Left lobe of liver (tissue), 2 donors: ENCODE measurements at places on chromosomes 5 and 9. TPM values are rescaled to one million over a fixed set of nuclear protein-coding genes. Genes with fewer than 3 reads are reported as not detected.

GRCh38 chr5:82417776-82418607 is 139.8 kb upstream of the RPS23 start:
- no peak for DNase-seq

GRCh38 chr5:54611290-54611951 is 93.9 kb downstream of the SNX18 start:
- DNase-seq: no peak

The SURF1 gene
- 59.9 TPM for total RNA-seq

DNA sequence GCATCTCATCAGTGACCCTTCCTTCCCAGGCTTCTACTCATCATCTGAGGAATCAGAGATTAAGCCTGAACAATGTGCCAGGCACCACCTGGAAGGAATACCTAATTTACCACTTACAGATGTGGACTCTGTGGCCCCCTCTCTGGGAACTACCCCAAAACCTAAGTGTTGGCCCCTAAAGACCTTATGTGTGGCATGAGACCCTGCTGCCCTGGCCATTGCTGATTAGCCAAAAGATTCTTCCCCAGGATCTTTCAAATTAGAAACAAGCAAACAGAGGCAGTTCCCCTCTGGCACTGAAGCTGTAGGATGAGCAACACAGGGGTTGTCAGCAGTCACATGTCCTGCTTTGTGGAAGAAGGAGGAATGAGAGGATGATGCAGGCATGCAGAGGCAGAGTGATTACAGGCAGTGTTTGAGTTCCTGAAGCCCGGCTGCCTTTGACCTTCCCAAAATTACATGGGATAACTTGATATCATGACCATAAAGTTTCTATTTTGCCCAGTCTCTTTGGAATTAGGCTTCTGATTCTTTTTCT is 10.6 kb downstream of the SPINK4 start:
- DNase-seq: no peak

- DNase-seq: no peak
These were observed 27.1 kb downstream of the LHX6 start for GRCh38 chr9:122201641-122202040.

The ABLIM3 gene
- 87.7 TPM for total RNA-seq

DNA sequence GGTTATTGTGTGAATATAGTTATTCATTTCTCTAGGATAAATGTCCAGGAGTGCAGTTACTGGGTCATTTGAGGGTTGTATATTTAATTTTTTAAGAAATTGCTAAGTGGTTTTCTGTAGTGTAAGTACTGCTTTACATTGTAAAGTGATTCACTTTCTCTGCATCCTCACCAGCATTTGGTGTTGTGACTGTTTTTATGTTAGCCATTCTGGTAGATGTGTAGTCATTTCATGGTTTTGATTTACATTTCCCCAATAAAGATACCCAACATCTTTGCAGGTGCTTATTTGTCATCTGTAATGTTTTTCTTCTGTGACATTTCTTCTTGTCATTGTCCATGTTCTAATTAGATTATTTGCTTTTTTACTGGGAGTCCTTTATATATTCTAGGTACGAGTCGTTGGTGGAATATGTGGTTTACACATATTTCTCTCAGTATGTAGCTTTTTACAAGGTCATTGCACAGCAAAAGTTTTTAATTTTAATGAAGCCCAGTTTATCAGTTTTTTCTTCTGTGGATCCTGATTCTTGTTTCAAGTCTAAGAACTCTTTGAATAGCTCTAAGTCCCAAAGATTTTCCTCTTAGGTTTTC is 34.0 kb downstream of the SCGB3A1 start:
- no peak for DNase-seq

The CAMK2A gene
- not detected for total RNA-seq

DNA sequence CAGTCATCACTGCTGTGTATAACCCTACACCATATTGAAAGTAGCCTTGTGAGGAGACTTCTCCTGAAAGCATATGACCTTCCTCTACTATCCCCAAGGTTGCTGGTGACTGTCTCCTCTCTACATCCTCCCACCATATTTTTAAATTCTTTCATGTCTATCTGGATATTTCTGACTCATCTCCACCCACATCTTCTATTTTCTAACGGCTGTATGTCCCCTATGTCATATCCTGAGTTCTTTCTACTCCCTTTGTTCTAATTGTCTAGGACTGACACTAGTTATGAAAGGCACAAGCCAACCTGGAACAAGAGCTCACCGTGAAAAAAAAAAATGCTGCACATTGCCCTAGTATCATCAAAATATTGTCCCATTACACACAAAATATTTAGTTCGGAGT is 218.3 kb upstream of the ZNF462 start:
- no peak for DNase-seq

The GLIPR2 gene
- 1.5 TPM for total RNA-seq

- no peak for DNase-seq
These were observed 41.9 kb downstream of the HSDL2 start for GRCh38 chr9:112421771-112422222.

The GCNT4 gene
- total RNA-seq: 0.25 TPM

DNA sequence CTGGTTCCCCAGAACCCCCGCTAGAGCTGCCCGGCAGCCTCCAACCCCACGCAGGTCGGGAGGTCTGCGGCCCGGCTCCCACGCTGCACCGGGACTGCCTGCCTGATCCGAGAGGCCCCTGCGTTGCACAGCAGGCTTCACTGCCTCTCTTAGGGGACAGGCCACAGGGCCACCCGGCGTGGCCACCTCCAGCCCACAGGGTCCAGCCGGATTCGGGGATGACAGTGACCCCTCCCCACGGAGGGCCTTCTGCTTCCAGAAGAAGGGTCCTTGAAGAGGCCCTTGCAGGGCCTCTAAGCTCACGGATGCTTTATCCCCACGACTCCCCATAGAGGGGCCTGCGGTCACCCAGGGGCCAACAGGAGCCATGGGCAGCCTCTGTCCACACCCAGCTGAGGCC is 66.1 kb upstream of the PPP1R26 start:
- no peak for DNase-seq
